ENCODE measurements at places on chromosomes 5 and 9.

GRCh38 chr5:88395264-88395663, 126.6 kb upstream of the TMEM161B start:
- no peak for DNase-seq

GRCh38 chr5:131356619-131357018, 92.8 kb downstream of the CDC42SE2 start:
- DNase-seq: no peak

GRCh38 chr5:135705941-135706466, 127.2 kb upstream of the CXCL14 start:
- no peak for DNase-seq

- no peak for DNase-seq
Observed at GRCh38 chr5:160701403-160701802, 150.6 kb downstream of the ATP10B start.
